ENCODE measurements at places on chromosomes 5 and 9.

DNA sequence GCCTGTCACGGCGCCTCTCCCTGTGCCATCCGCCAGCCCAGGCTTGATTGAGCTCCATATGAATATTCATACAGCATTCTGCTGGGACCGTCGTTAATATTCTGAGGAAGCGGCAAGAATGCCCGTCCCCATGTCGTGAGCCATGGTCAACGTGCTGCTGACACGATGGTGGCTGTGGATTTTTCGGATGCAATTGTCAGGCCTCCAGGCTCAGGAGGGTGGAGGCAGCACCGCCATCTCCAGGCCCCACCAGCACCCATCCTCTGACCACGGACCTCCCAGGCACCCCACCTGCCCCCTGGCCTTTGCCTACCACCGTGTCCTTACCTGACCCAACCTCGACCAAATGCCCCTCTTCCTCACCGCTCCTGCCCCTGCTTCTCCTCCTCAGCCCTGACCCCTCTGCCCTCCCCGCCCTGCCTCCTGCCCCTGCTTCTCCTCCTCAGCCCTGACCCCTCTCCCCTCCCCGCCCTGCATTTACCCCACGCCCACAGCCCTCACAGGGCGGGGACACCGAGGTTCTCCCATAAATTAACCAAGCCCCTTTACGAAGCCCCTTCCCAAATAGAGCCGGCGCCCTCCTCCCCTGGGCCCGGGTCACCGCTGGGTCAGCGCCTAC, 9.9 kb downstream of the TMEM250 start:
- no peak for DNase-seq

GRCh38 chr9:94937214-94937903, 210.9 kb downstream of the AOPEP start:
- peak; percentile 77 for DNase-seq

DNA sequence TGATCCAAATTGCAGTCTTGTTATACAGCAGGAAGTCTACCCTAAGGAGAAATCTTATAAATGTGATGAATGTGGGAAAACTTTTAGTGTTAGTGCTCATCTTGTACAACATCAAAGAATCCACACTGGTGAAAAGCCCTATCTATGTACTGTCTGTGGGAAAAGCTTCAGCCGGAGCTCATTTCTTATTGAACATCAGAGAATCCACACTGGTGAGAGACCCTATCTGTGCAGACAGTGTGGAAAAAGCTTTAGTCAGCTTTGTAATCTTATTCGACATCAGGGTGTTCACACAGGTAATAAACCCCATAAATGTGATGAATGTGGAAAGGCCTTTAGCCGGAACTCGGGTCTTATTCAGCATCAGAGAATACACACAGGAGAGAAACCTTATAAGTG, 10.4 kb downstream of the ZNF189 start:
- no peak for DNase-seq

- no peak for DNase-seq
These were observed 17.4 kb downstream of the FBXW2 start for GRCh38 chr9:120775859-120776258.

DNA sequence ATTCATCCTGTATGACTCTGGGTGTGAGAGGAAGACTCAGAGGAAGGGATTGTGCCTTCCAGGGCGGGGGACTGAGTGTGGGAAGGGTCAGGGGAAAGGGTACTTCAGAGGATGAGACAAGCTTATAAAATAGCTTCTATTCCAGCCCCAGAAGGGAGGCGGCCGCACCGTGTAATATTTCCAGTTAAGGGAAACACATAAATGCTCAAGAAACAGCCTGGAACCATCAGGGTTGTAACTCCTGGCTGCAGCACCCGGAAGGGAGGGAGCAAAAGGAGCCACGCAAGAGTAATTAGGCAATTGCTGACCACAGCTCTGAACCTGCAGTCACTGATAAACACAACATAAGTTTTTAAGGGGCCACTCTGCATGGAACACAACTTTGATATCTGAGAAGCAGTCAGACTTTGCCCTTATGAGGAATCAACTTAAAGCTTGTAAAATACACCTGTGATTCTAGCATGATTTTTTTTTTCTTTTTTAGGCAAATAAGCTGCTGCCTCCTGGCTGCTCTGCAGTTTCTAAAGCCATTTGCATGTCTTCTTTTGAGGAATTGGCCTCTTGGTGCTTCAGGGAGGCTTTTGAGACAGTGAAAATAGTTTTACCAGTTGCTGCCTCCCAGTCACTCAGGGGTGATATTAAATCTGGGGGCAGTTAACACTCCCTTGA, 382.7 kb downstream of the ENC1 start:
- no peak for DNase-seq

- DNase-seq, result no peak
These were observed 9.7 kb downstream of the SERINC5 start for GRCh38 chr5:80246001-80246758.

Data from RCC 7860 (cell line).